ENCODE measurements at places on chromosomes 2 and 18. TPM values are rescaled to one million over a fixed set of nuclear protein-coding genes. Genes with fewer than 3 reads are reported as not detected.

GRCh38 chr2:127326289-127326945, 32.5 kb upstream of the ERCC3 start:
- no peak for DNase-seq

DNA sequence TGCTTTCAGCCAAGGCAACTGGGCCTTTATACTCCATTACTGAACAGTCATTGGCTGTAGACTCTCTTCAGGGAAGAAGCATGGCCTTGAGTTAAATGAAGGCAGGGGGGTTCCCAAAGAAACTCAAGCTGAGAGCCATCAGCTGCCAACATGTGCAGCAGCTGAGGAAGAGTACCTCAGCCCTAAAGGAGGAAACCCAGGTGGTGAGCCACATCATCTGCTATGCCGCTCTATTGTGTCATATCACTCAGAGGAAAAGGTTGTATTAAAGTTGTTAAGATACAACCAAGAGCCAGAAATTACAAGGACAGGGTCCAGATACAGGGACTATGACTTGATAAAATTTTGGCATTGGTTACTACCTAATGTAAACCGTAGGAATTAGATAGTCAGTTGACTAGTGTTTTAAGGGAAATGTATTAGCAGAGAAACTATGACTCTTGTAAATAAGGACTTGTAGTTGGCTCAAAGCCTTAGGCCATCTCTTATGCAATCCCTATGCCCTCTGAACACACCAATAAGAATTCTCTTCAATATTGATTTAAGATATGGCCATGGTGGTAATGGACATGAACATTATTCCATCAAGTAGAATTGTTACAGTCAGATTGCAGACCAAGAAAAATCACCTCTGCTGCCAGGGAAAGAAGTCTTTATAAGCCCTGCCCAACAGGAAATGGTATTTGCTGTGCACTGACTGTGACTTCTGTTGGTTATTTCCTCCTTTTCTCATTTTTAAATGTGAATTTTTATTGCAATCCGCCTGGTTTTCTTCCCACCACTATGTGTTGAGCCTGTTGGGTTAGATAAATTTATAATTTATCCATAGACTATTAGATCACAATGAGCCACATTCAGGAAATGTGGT, 9.2 kb upstream of the LRPPRC start:
- no peak for DNase-seq

- DNase-seq, result no peak
Observed at GRCh38 chr2:174495365-174496012, 8.7 kb upstream of the GPR155 start.

GRCh38 chr2:241234066-241234790, 45.8 kb downstream of the ANO7 start:
- DNase-seq, result no peak

The PDE11A gene
- polyA plus RNA-seq, result 8.3 TPM
